Astrocyte of the spinal cord (primary cell): ENCODE measurements at places on chromosomes 5 and 9.

GRCh38 chr5:130868186-130868840 lies 296.7 kb downstream of the HINT1 start:
- peak; percentile 25 for DNase-seq

DNA sequence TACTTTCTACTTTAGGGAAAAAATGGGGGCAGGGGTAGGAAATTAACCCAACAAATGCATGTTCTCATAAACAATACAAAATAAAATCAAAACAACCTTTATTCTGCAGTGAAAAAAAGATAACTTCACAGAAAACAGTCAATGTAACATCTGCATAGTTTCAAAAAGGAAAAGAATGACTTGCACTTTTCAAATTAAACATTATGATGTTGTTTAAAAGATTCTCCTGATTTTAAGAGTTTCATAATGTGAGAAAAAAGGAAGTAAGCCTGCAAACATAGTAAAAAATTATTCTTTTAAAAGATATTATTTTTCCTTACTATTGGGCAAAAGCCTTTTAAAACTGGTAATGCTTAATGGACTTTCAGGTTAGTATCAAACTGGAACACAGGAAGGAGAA lies 7.6 kb downstream of the C9orf72 start:
- no peak for DNase-seq

DNA sequence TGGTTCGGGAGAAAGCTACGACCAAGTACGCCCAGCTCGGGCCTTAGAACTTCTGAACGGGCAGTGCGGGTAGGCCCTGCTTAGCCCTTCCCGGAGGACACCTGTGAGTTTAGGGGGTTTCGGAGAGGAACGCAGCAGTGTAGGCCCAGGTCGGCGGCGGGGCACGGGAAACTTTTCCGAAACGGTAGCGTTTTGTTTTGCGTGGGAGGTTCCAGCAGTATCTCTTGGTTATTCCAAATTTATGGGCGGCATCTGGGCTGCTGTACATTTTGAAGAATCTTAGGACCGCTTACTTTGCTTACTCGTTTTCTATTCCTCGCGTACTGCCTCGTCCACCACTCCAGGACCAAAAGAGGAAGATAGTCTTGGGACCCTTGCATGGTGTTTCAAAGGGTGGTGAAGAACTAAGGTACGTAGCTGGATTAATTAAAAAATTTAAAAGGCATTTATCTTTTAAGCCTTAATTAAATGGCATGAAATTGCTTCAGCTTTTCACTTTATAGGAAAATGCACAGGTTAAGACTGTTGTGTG lies 492 bp downstream of the TENT2 start:
- no peak for DNase-seq

- DNase-seq = no peak
Observed at GRCh38 chr5:165349735-165350134, 1844.3 kb downstream of the MAT2B start.

GRCh38 chr5:153562189-153562588 lies 71.7 kb downstream of the GRIA1 start:
- no peak for DNase-seq

- no peak for DNase-seq
Observed at GRCh38 chr5:55636177-55636576, 75.9 kb downstream of the SLC38A9 start.

- no peak for DNase-seq
Observed at GRCh38 chr5:162762119-162762518, 675.3 kb upstream of the CCNG1 start.

DNA sequence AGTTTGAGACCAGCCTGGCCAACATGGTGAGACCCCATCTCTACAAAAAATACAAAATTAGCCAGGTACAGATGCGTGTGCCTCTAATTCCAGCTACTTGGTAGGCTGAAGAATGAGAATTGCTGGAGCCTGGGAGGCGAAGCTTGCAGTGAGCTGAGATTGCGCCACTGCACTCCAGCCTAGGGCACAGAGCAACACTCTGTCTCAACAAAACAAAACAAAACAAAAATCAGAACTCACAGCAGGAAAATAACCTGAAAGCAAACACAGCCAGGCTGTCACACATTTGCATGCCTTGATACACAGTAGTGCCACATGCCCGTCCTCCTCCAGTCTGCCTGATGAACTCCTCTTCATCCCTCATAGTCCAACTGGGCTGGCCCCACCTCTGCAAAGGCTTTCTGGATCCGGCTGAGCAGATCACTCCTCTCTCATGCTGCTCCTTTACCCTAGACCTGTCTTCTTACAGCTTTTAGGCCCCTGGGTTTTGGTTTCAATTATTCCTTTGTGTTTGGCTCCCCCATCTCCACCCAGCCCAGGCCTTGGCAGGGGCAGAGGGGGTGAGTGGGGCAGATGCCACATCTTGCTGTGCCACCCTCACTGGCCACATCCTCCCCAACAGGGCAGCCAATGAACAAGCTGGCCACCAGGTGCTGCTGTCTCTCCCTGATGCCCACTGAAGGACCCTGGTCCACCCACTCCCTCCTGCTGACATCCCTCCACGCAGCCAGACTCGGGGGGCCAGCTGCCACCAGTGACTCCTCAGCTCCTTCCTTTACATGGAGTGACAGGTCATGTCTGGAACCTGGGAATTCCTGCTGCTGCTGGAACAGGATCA lies 62.0 kb upstream of the GGTA1 start:
- DNase-seq = no peak

- DNase-seq = peak; percentile 90
Observed at GRCh38 chr5:134242146-134242545, 16.3 kb upstream of the PPP2CA start.

- DNase-seq = peak; percentile 29
Observed at GRCh38 chr5:171857489-171857876, 71.9 kb downstream of the SMIM23 start.

- DNase-seq = no peak
Observed at GRCh38 chr5:15783734-15784133, 283.8 kb downstream of the FBXL7 start.

DNA sequence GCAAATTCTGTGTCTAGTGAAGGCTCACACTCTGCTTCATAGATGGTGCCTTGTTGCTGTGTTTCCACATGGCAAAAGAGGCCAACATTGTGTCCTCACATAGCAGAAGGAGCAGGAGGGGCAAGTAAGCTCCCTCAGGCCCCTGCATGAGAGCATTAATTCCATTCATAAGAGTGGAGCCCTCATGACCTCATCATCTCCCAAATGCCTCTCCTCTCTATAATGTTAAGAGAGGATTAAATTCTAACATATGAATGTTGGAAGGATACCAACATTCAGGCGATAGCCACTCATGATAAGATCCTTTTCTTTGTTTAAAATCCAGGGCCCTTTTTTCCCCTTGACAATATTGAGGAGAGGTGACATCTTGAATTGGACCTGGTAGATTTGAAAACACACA lies 35.2 kb upstream of the PAM start:
- no peak for DNase-seq

DNA sequence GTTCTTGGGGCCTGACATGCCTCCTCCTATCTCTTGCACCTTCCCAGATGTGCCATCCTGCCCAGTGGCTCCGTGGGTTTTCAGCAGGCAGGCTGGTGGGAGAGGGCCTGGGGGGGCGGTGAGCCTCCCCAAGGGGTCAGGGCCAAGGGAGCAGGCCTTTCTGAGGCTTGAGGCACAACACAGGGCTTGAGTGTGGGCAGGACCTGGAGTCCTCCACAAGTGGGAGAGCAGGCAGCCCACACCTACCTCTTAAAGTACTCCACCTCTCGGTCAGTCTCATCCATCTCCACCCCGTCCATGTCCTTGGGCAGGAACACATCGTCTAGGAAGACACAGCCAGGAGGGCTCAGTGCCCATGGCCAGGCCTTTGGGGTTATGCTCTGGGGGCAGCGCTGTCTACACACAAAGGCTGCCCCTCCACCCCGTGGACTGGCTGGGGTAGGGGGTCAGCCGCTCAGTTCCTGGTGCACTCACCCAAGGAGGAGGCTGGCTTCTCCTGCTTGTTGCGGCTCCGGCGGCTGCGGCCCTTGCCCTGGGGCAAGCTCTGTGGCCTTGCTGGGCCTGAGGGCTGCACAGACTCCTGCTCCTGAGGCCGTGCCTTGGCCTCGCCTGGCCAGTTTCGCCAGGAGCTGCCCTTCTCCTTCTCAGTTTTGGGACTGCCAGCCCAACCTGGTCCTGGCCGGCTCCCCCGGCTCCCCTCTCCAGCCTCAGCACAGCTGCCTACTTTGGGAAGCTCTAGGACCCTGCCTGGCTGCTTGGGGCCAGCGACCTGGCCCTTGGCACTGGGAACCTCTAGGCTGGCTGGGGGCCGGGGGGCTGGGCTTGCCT lies 7.2 kb upstream of the DDX41 start:
- DNase-seq = no peak

DNA sequence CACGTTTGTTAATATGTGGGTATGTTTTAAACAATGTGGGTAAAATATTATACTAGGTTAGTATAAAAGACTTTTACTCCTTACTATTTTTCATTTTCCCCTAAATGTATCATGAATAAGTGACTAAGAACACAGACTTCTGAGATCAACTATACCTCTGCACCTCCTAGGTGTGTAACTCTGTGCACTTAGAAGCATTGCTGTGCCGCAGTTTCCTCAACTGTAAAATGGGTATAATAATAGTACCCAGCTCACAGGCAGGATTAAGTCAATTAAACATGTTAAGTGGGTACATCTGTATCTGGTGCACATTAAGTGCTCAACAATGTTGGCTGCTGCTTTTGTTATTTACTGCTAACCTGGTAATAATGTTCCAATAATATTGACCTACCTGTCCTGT lies 21.6 kb upstream of the F2R start:
- DNase-seq = no peak

DNA sequence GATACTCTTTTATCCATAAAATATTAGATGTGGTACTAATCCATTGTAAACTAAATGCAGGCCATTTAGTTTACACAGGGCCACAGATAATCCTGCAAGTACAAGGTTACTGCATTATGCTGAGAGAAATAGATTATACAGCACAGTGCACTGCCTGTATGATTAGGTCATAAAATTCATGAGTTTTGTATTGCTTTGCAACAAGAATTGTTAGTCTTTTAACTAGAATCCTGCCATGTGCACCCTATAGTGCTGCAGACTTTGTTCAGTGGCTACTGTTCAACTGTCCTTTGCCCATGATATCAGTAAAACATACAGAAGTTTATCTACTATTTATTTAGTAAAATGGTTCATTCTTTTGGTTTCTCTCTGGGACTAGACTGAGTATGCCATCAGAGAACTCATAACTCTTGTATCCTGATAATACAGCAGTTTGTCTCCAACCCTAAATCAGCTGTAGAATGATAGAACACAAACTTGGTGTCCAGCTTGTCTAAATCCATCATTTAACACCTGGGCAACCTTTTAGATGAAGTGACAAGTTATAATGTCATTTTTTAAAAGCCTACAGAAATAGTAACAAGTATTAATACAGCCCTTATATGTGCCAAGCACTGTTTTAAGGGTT lies 291.2 kb downstream of the TMEM167A start:
- no peak for DNase-seq

GRCh38 chr5:143108498-143109128 lies 294.9 kb downstream of the NR3C1 start:
- DNase-seq = no peak
